Small intestine (tissue), 16 donors: ENCODE measurements at places on chromosomes 5 and 9.

DNA sequence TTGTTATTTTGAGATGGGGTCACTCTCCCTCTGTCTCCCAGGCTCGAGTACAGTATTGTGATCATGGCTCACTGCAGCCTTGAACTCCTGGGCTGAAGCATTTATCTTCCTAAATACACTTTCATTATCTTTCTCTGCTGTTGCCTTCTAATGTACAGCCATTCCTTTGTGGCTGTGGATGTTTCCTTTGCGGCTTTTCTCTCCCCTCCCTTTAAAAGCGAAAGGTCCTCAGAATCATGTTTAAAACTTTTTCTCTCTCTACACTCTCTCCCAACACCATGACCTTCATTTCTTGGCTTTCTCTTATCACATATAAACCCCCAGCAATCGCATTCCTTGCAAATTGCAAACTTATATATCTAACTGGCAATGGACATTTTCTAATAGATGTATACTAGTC, 1.6 kb downstream of the IFNA2 start:
- DNase-seq: no peak

DNA sequence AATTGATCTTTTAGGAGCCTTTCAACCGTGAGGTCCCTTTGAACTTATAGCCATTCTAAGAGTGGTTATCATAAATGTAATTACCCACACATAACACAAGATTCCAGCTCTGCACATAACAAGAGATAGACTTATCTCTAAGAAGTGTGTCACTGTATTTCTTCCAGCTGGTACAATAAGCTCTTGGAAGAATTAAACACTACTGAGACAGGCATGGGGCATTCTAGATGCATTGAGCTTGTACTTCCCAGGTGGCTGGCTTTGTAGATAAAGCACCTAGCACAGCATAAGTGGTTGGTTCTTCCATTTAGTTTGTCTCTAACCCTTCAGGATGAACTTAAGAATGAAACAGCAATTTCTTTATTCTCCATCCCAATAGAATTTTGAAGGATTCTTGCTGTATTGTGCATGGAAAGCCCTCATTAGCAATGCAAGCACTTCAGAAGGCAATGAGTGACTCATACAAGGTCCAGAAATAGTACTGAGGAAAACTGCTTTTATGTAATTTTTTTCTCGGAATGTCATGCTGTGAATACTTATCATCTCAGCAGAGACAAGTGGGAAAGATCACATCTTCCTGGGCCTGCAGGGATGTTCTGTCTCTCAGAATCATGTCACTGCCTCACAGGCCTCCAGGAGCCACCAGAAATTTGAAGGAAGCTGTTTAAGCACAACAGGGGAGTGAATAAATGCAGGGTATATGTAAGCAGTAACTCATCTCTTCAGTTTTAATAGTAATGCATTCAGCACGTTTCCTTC, 91.1 kb upstream of the CD180 start:
- no peak for DNase-seq

GRCh38 chr9:126125992-126126409, 200.6 kb upstream of the MVB12B start:
- no peak for DNase-seq

- DNase-seq: no peak
Measured at GRCh38 chr5:58069846-58070245, 390.0 kb downstream of the PLK2 start.

GRCh38 chr9:71985297-71985911, 74.0 kb downstream of the C9orf85 start:
- DNase-seq: peak; percentile 72

GRCh38 chr5:98510143-98510985, 263.1 kb upstream of the RGMB start:
- DNase-seq: peak; percentile 64
